ENCODE measurements at places on chromosomes 16 and 17. TPM values are rescaled to one million over a fixed set of nuclear protein-coding genes. Genes with fewer than 3 reads are reported as not detected.
A peak's percentile ranks its signal among the peaks of the same experiment; 100 is the strongest.

Gene MAPT
- 0.59 TPM for total RNA-seq

- H3K27ac ChIP-seq, result no peak overlapping the region
- no peak overlapping the region for H3K4me3 ChIP-seq
- H3K4me1 ChIP-seq, result no peaks in the 10 kb centered on the region
- no peaks in the 10 kb centered on the region for H3K27me3 ChIP-seq
- no peak for DNase-seq
- no peaks in the 10 kb centered on the region for H3K36me3 ChIP-seq
Observed at GRCh38 chr17:70153210-70153609, 16.1 kb upstream of the KCNJ2 start.

DNA sequence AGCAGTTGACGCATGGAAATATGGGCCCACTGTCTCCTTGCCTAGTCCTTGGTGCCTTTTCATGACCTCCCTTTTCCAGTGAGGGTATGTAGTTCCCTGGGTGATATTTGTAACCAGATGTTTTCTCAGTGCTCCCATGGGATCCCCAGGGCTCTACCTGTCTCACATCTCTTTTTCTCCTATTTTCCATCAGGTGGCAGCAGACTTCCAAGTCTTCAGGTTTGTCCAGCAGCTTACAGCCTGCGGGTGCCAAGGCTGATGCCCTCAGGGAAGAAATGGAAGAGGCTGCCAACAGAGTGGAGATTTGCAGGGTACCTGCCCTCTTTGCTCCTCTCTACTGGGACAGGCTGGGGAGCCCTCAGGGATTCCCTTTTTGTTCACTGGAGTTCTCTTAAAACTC lies 89.1 kb downstream of the ELAC2 start:
- no peaks in the 10 kb centered on the region for H3K4me1 ChIP-seq
- no peak overlapping the region for H3K27ac ChIP-seq
- DNase-seq, result no peak
- H3K27me3 ChIP-seq, result no peaks in the 10 kb centered on the region

- peaks cover 3% of the 10 kb centered on the region for H3K4me1 ChIP-seq
- DNase-seq, result peak; percentile 42
- no peak overlapping the region for H3K27ac ChIP-seq
Observed at GRCh38 chr17:64992325-64992802, 64.2 kb downstream of the GNA13 start.

DNA sequence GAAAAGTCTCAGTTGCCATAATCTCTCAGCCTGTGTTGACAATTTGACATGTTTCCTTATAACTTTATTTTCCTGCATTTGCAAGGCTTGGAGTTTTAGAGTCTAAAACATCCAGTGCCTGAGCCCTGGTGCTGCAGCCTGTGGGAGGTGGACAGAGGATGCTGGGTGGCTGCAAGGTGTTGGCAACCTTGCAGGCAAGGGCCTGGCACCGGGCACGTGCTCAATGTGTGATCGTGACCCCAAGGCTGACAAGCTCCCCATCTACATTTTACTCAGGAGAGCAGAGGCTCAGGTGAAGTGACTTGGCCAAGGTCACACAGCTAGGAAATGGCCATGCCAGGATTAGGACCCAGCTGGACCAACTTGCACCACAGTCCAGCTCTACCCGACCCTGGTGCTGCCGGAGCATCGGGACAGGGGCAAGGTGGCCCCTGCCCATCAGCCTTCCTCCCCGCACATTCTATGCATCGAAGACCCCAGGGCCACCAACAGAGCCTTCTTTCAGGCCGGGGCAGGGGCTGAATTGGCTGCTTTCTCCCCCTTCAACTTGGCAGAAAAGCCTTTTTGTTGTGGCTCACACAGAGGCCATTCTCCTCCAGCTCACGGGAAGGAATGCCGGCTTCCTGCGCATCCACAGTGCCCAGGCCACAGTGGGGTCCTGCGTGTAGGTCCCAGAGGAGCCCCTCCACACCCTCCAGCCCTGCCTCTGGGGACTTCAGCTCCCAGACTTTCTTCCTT lies 23.1 kb downstream of the MMP15 start:
- no peak overlapping the region for H3K4me3 ChIP-seq
- no peaks in the 10 kb centered on the region for H3K36me3 ChIP-seq
- H3K4me1 ChIP-seq, result no peaks in the 10 kb centered on the region
- DNase-seq, result no peak

DNA sequence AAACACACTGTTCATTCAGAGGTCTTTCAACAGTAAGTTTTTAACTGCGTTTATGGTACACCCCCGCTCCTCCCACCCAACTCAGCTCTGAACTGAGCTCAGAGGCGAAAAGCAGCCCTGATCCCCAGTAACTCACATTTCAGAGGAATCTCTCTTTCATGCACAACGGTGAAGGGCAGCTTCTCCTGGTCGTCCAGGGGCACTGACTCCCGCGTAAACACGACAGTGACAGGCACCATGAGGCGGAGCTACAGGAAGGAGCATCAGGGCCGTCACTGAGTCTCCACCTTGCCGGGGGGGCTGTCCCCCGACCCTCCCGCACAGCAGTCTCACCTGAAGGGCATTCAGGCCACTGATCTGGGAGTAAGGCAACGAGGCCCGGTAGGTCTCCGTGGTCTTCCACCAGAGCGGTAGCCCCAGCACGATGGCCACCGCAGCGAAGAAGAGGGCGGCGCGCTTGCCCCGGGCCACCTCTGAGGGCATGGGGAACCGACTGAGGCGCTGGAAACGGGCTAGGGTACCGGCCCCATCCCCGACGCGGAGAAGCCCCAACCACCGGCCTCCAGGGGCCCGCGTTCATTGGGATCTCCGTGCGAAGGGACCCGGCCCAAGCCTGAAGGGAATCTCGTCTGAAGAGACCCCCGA lies 486 bp downstream of the PIGS start:
- H3K4me1 ChIP-seq, result peaks cover 17% of the 10 kb centered on the region
- no peaks in the 10 kb centered on the region for H3K27me3 ChIP-seq
- no peak for DNase-seq
- no peaks in the 10 kb centered on the region for H3K36me3 ChIP-seq
- H3K27ac ChIP-seq, result peak overlapping the region; percentile 73
- peak overlapping the region; percentile 89 for H3K4me3 ChIP-seq

Gene LUC7L3
- 136 TPM for total RNA-seq

GRCh38 chr17:57699751-57700219 lies 45.3 kb downstream of the CCDC182 start:
- H3K36me3 ChIP-seq, result no peaks in the 10 kb centered on the region
- no peaks in the 10 kb centered on the region for H3K27me3 ChIP-seq
- no peaks in the 10 kb centered on the region for H3K4me1 ChIP-seq

DNA sequence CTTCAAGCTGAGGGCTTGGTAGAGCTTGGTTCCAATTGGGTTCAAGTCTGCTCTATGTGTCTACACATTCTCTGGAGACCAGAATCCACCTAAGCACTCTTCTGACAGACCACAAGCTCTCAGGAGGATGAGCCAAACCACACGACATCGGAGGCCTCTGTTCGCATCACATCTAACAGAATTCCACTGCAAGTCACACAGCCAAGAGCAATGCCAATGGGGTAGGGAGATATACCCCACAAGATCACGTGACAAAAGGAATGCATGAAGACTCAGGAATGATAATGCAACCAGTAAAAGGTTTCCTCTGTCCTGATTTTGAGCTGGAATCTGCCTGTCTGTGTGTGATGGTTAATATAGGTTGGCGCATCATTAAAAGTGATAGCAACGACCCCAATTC lies 46.6 kb upstream of the RPL38 start:
- DNase-seq, result no peak
- no peaks in the 10 kb centered on the region for H3K27me3 ChIP-seq
- H3K36me3 ChIP-seq, result no peaks in the 10 kb centered on the region
- H3K4me1 ChIP-seq, result no peaks in the 10 kb centered on the region

DNA sequence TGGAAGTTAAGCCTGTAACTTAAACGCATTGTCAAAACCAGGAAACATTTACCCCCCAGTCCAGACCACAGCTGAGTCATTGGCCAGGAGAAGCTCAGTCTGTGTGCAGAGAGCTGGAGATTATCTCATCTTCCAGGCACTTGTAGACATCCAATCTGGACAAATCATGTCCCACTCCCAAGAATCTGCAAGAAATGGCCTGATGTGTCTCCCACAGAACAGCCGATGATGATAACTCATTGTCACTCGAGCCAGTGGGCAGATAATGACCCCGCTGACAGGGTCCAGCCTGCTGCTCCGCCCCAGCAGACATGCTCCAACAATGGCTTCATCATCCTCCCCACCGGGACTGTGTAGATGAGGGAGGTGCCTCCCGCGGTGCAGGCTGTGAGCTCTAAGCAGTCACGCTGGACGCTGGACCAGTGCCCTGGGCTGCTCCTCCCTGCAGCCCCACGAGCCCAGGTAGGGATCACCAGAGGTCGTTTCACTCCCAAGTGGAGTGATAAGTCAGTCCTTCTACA lies 322.5 kb downstream of the C16orf95 start:
- H3K27ac ChIP-seq, result no peak overlapping the region
- H3K36me3 ChIP-seq, result no peaks in the 10 kb centered on the region
- H3K4me3 ChIP-seq, result no peak overlapping the region
- DNase-seq, result no peak

Gene CNTNAP4
- total RNA-seq, result not detected

GRCh38 chr16:82533189-82533588 lies 93.6 kb upstream of the CDH13 start:
- DNase-seq, result no peak
- no peaks in the 10 kb centered on the region for H3K4me1 ChIP-seq
- H3K36me3 ChIP-seq, result no peaks in the 10 kb centered on the region
- no peak overlapping the region for H3K27ac ChIP-seq

GRCh38 chr16:84758627-84759026 lies 58.8 kb downstream of the USP10 start:
- peaks cover 12% of the 10 kb centered on the region for H3K4me1 ChIP-seq
- no peak overlapping the region for H3K27ac ChIP-seq
- H3K4me3 ChIP-seq, result no peak overlapping the region
- peaks cover 6% of the 10 kb centered on the region for H3K36me3 ChIP-seq
- H3K27me3 ChIP-seq, result no peaks in the 10 kb centered on the region

DNA sequence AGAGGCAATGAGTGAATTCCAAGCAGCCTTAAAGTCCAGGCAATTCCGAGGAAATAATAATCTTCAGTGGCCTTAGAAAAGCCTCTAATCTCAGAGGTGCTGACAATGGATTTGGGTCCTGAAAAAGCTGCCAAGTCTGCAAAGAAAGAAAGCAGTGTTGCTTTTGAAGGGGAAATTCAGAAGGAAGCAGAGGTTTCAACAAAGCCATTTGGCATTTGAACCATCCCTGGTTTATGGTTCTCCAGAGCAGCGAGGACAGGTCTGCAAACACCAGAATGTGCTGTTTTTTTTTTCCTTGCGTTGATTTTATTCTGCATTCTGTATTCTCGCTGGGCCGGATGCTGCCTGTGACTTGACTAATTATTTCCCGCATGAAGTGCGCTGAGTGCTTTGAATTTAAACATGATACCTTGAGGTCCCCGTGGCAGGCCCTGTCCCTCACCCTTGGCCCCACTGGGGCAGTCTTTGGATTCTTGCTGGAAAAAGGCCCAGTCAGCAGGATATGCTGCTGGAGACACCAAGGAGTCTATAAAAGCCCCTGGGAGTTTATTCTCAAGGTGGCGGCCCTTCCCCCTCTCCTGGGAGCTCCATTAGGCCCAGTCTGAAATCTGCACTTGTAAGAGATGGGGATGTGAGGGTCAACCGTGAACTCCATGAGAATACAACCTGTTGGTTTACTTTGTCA lies 338.3 kb downstream of the HAPSTR1 start:
- H3K4me1 ChIP-seq, result no peaks in the 10 kb centered on the region
- no peak overlapping the region for H3K4me3 ChIP-seq
- H3K27me3 ChIP-seq, result peaks cover 2% of the 10 kb centered on the region
- H3K36me3 ChIP-seq, result no peaks in the 10 kb centered on the region

- no peak for DNase-seq
- H3K27me3 ChIP-seq, result no peaks in the 10 kb centered on the region
- H3K27ac ChIP-seq, result peak overlapping the region; percentile 89
Observed at GRCh38 chr16:86563469-86564345, 2.9 kb upstream of the FOXC2 start.

Gene KRTAP9-2
- total RNA-seq, result not detected

- H3K4me1 ChIP-seq, result peaks cover 19% of the 10 kb centered on the region
- no peaks in the 10 kb centered on the region for H3K36me3 ChIP-seq
- no peaks in the 10 kb centered on the region for H3K27me3 ChIP-seq
- no peak overlapping the region for H3K27ac ChIP-seq
- H3K4me3 ChIP-seq, result no peak overlapping the region
Observed at GRCh38 chr17:66514227-66514806, 211.9 kb downstream of the PRKCA start.

Measured in Panc1 (cell line).